ENCODE measurements at places on chromosomes 7 and 10. TPM values are rescaled to one million over a fixed set of nuclear protein-coding genes. Genes with fewer than 3 reads are reported as not detected.

DNA sequence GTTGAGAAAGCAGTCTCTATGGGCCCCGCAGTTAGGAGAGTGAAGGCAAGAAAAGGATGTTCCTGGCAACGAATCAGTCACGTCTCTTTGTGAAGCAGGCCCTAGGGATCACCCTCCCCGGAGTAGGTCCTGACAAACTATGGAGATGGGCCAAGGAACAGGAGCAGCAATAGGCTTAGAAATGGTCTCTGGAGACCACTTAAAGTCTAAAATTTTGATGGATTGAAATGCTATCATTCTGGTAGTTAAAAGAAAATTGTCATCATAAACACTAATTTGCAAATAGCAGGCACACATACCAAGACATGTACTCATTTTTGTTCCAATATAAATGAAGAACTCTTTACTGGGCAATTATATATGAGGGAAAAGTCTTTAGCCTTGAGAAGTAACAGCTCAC lies 123.5 kb downstream of the ITGB8 start:
- DNase-seq: no peak

DNA sequence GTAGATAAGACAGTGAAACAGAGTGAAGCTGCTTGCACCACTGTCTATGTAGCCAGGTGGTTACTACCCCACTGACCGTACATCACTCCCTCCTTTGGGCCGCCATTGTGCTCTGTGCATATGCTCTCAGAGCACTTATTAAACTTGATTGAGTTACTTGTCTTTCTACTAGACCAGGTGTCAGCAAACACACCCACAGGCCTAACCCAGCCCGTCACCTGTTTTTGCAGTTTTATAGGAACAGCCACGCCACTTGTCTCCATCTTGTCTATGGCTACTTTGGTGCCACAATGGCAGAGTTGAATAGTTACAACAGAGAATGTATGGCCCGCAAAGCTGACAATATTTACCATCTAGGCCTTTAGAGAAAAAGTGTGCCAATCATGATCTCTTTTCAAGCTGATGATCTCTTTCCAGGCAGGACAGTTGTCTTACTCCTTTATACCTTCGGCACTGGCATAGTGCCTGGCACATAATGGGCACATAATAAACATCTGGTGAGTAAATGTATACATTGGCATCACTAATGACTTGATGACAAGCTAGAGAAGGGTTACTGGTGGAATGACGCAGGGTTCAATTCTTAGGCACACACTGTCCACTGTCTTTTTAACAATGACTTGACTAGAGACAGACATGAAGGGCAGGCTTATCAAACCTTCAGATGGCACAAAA lies 36.7 kb downstream of the SORBS1 start:
- DNase-seq: no peak

- DNase-seq: no peak
These were observed 282.6 kb upstream of the LRRN3 start for GRCh38 chr7:110808361-110808760.

DNA sequence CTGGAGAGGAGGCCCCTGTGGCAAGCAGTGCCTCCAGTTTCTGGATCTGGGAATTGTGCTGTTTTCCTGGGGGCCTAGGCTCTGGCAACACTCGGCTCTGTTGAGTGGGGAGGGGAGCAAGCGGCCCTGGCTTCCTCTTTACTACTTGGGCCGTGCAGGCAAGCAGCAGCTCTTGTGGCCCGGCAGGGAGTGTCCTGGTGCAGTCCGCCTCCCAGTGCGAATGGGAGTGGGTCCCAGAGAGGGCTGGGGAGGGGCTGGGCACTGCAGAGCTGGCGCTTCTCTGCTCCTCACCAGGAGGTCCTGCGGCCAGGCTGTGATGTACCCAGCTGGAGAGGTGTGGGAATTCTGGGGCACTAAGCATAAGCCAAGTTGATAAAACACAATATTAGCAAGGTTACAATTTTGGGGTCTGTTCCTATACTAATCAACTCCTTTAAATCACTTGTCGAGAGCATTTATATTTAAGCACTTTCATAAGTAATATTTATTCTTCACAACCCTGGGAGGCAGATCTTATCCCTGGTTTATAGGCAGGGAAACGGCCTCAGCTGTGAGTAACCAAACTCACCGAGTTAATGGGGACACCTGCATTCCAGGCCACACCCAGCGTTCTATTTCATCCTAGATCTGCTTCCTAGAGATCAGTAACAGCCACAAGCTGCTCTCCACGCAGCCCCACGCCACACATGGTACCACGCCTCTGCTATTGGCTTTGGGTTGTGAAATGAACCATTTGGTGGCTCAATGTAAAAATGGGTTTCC lies 183.4 kb upstream of the PLXNA4 start:
- DNase-seq: no peak

GRCh38 chr7:30162622-30163124 lies 27.9 kb downstream of the MTURN start:
- no peak for DNase-seq

DNA sequence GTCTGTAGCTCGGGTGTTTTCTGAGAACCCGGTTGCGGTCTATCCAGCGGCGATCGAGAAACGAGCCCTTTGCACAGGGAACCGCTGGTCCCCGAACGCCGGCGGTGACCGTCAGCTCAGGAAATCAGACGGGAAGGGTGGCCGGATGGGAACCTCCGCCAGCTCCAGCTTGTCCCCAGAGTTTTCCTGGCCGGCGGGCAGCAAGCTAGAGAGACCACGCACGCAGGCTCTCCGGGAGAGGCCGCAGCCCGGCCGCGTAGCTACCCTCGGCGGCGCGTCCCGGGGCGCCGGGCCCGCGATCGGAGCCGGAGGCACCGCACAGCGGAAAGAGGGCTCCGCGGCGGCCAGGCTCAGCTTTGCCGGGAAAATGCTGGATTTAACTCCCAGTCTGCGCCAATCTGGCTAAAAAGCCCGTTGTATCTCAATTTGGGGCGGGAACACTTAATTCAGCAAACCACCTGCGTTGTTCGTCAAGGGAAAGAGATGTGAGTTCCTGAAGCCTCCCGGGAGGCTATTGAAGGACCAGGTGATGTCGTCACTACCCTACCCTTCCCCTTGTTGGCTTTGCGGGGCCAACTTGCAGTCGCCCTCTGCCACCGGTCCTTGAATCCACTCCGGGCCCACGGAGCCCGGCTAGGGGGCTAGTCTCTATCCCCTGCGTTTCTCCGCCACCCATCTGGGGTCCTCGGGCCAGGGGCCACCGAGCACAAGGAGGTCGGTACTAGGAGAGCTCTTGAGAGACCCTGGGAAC lies 859 bp upstream of the CH25H start:
- DNase-seq: peak; percentile 32

DNA sequence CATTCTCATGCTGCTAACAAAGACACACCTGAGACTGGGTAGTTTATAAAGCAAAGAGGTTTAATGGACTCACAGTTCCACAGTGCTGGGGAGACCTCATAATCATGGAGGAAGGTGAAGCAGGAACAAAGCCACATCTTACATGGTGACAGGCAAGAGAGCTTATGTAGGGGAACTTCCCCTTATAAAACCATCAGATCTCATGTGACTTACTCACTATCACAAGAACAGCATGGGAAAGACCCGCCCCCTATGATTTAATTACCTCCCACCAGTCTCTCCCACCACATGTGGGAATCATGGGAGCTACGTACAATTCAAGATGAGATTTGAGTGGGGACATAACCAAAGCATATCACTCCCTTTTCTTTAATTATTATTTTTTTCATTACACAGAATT lies 16.6 kb downstream of the COL28A1 start:
- DNase-seq: no peak

DNA sequence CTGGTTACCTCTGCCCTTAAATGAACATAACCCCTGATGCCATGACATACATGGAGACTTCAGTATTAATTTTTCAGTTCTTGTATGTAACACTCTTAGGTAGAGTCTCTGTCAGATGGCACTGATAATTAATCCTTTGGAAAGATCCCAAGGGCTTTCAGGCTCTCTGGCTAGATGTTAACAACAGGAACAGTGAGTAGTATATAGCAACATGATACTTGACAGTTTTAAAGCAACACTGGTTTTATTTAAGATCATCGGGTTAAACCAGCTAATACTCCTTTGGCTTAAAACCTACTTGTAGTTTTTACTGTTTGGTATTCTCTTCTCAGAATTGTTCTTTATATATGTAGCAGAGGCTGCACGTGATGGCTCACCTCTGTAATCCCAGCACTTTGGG lies 27.3 kb downstream of the AHCYL2 start:
- no peak for DNase-seq

- no peak for DNase-seq
These were observed 52.7 kb downstream of the SRPK2 start for GRCh38 chr7:105336009-105336408.

- no peak for DNase-seq
These were observed 69.8 kb downstream of the LSMEM1 start for GRCh38 chr7:112550468-112551060.

- peak; percentile 82 for DNase-seq
These were observed 743 bp downstream of the ADAP1 start for GRCh38 chr7:953547-954327.

- DNase-seq: no peak
These were observed 17.8 kb downstream of the NPSR1 start for GRCh38 chr7:34675749-34676374.

DNA sequence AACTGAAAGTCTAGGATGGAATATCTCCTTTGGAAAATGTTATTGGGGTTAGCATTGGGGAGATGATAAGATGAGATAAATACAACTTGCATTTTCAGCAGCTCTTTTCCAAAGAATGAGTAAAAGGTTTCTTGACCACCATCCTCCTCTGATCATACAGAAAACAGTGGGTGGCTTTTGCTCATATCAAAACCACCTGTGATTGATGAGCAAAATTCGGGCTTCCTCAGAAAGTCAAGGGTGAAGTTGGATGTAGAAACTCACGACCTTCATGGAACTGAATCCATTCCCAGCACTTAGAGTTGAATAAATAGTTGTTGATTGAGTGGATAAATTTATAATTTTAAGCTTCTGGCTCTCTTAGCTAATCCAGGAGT lies 158.4 kb downstream of the DNAJB6 start:
- DNase-seq: no peak

- DNase-seq: no peak
These were observed 255.3 kb downstream of the ELFN1 start for GRCh38 chr7:1925349-1925748.

Gene C10orf67
- total RNA-seq: 0.13 TPM

Gene CAV1
- total RNA-seq: 490 TPM

Gene MEOX2
- total RNA-seq: 8.0 TPM

Gene FAM24A
- total RNA-seq: not detected

Gene SVOPL
- total RNA-seq: not detected

Measured in thyroid gland (tissue), 4 donors.